Cardiac muscle cell (in vitro differentiated cells and primary cell): ENCODE measurements at places on chromosomes 13 and 19. TPM values are rescaled to one million over a fixed set of nuclear protein-coding genes. Genes with fewer than 3 reads are reported as not detected.

- no peak for DNase-seq
Measured at GRCh38 chr19:16338470-16339360, 14.1 kb downstream of the KLF2 start.

DNA sequence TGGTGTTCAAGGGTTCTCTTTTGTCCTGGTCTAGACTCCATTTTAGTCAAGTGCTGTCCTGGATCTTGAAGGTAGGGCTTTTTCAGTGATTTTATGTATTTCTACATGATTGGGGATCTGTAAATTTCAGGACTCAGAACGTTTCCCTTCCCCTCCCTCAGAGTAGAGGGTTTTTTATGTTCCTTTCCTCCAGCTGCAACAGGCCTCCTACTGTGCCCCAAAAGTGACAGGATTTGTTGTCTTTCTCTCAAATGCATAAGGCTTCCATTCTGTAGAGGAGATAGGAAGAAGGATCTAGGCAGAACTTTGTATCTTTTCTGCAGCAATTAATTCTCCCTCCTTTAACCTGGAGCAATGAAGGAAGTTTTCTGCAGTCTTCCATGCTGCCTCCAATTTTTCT lies 251.3 kb downstream of the MAB21L1 start:
- DNase-seq = no peak

DNA sequence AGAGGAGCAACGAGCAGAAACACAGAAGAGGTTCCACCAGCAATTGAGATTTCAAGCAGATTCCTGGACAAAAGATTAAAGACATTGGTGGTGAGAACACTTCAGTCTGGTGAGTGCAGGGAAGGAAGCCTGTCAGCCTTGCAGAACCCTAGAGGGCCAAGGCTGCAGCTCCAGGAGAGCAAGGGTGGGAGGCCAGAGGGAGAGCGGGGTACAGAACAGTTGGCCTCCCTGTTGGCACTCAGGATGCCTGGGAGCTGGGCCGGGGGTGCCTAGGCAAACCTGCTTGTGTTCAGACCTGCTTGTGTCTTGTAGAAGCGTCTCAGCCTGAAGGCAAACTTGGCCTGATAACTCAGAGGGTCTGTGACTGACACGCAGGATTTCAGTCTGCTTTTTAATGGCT lies 5.1 kb upstream of the LIN7B start:
- DNase-seq = no peak

DNA sequence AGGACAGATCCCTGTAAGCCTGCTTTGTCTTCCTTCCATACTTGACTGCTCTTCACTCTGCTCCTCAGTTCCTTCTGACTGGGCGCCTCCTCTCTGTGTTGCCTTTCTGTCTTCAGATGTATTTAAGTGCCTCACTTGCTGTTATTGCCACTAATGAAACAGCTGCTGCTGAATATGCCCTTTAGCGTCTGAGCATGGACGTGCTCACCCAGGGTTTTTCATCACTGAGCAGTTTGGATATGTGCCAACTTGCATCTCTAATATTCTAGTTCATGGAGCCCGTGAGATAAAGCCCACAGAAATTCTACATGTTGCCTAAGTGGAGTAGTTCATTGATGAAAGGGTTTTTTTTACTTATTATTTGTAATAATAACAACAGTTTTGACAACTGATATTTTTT lies 198.2 kb downstream of the MYO16 start:
- no peak for DNase-seq

Gene PRTN3
- total RNA-seq = 0.60 TPM in 1 of 2 replicates, not detected in the other
